ENCODE measurements at places on chromosomes 12 and 14.

GRCh38 chr12:40154381-40154780, 48.5 kb upstream of the SLC2A13 start:
- no peak for DNase-seq

DNA sequence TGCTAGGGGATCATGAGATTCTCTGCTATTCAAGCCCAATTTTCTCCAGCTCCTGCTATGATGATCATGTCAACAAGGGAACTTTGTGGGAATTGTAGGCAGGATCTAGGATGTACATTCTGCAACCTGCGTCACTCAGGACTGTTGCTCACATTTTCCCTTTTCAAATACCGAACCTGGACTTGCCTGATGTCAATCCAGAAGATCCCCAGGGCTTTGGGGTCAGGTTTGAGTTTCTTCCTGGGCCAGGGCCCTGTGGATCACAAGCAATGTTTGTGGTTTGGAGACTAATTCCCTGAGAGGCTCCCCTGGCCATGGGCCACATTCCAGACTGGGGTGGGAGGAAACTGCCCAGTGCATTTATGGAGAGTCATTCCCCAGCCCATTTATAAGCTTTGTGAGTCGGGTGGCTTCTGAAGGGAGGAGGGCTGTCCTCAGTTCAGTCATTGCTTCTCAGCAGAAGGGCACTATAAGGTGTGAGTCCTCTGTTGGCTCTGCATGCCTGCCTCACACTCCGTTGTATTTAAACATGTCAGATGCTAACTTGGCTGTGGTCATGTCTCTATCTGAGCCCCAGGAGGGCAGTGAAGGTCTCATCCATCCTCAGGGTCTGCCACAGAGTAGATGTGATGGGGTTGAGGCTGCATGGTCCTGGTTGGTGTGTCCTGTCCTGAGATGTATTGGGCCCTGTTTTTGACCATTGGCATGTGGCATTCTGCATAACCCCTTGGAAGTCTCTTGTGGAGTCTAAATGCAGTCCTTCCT, 6.5 kb downstream of the KRT86 start:
- no peak for DNase-seq

- DNase-seq: no peak
Observed at GRCh38 chr12:67468549-67469245, 179.8 kb upstream of the DYRK2 start.

GRCh38 chr12:129570796-129571400, 332.9 kb downstream of the TMEM132D start:
- no peak for DNase-seq

DNA sequence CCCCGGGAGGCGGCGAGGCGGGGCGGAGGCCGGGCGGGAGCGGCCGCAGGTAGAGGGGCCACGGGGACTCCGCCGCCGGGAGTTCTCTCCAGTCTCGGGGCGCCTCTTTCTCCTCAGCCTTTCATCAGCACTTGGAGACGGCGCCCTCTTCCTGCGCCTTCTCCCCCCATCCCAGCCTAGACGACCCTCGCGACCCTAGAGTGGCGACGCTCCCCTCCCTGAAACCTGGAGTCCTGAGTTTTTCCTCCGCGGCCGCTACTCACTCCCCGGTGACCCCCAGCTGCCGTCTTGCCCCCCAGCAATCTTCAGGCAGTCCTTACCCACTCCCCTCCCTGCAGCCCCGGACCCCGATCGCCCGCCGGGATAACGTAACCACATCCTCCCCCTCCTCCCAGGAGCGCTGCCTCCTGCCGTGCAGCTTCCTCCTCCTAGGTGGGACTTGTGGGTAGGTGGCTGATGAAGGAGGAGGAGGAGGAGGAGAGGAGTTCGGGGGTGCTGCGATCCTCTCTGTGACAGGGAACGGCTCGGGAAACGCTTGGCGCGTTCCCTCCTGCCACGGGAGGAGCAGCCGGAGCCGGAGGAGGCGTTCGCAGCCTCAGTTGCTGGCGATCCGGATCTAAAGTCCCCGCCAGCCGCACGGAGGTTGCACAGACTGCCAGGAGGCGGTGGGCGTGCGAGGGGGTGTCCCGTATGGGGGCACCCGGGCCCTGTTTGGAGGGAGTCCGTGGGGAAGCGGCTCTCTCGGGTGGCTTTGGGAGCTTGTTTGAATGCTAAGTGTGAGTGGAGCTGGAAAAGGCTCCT, 891 bp downstream of the PLEKHA5 start:
- DNase-seq: no peak

All from stimulated activated CD4-positive, alpha-beta T cell treated with anti-CD3 and anti-CD28 coated beads, Interleukin-1b, Interleukin-23, amount 100 ng/mL, for 1 hour (primary cell).